Activated naive CD4-positive, alpha-beta T cell treated with anti-CD3 and anti-CD28 coated beads for 36 hours (primary cell): ENCODE measurements at places on chromosomes 1 and 21. TPM values are rescaled to one million over a fixed set of nuclear protein-coding genes. Genes with fewer than 3 reads are reported as not detected.
A peak's percentile ranks its signal among the peaks of the same experiment; 100 is the strongest.

- no peak for DNase-seq
These were observed 1.1 kb downstream of the WNT3A start for GRCh38 chr1:228007801-228008341.

DNA sequence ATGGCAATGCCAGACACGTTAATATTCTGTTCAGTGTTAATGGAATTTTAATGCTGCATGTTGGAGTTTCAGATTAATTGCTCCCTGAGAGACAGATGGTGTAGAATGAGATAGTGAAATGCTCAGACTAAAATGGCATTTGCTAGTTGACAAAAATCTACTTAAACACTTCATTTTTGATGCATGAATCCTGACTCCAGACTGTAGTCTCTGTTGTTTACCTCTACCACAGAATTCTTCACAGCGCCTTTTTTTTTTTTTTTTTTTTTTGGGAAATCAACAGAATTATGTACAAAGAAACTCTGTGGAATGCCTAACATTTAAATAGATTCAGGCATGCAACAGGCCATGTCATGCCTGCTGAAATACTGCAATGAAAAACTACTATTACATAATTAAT is 111.3 kb downstream of the PLPPR5 start:
- DNase-seq: no peak

Gene GBP7
- 0.12 TPM for total RNA-seq

GRCh38 chr21:34116569-34116968 is 43.2 kb downstream of the MRPS6 start:
- no peak for DNase-seq

Gene SDC3
- total RNA-seq: 0.49 TPM

- no peak for DNase-seq
These were observed 64.7 kb downstream of the RGL1 start for GRCh38 chr1:183869664-183870063.

GRCh38 chr1:56934430-56935060 is 31.3 kb downstream of the C8B start:
- DNase-seq: no peak

- DNase-seq: no peak
These were observed 6.2 kb downstream of the SLC26A9 start for GRCh38 chr1:205936846-205937586.

DNA sequence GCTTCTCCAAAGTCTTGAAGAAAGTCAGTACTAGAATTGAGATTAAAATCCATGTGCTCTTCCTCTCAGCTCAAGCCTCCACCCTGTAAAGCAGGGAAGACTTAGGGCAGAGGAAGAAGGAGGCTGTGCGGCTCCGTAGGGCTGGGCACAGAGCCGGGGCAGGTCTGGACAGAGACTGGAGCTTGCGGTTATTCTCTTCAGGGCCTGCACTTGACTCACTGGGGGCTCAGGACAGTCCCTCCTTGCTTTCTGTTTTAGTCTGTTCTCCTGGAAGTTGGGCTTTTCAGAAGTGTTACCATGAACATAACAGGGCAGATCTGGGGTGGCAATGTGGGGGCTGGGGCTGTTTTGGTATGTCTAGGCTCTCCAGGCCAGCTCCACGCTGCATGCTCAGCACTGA is 21.6 kb upstream of the TRABD2B start:
- DNase-seq: no peak

DNA sequence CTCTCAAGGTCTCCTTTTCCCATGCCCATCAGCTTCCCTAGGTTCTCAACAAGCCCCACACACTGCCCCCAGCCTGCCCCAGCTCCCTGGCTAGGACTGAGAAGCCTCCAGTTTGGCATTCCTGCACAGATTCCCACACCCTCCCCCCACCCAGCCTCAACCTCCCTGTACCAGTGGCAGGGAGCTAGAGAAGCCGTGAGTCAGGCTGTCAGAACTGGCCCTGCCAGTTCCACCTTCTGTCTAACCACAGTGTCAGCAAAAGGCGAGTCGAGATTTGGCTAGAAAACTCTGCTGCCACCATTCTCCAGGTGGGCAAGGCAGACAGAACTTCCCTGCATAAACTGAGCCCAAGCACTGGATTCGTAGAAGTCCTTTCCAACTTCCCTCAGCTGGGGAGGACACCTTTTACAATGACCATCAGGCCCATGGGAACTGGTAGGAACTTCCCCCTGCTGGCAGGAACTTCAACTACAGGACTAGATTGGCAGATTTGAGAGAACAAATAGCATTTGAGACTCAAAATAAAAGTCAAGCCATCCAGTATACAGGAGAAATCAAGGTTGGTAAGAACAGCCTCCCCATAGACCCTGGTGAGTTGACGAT is 31.0 kb downstream of the TNNT2 start:
- DNase-seq: peak; percentile 26

- no peak for DNase-seq
These were observed 9.3 kb downstream of the EEIG2 start for GRCh38 chr1:108569097-108569728.
